Mesenteric fat pad (tissue), 1 donor: ENCODE measurements at places on chromosomes 7 and 10. TPM values are rescaled to one million over a fixed set of nuclear protein-coding genes. Genes with fewer than 3 reads are reported as not detected.

ANKRD61 gene
- 0.45 TPM for total RNA-seq

ACTL6B gene
- total RNA-seq = not detected

VGF gene
- total RNA-seq = 0.22 TPM

GHRHR gene
- total RNA-seq = not detected

RNF32 gene
- not detected for total RNA-seq

CPED1 gene
- 44.4 TPM for total RNA-seq

PLCE1 gene
- 5.7 TPM for total RNA-seq

MNX1 gene
- total RNA-seq = not detected

FERD3L gene
- total RNA-seq = not detected

LEP gene
- total RNA-seq = 784 TPM

ZNF488 gene
- 0.10 TPM for total RNA-seq

OPN1SW gene
- not detected for total RNA-seq

LAMTOR4 gene
- 112 TPM for total RNA-seq

CCDC172 gene
- total RNA-seq = not detected

SUN1 gene
- total RNA-seq = 144 TPM

PON1 gene
- 0.19 TPM for total RNA-seq

PRPS1L1 gene
- total RNA-seq = not detected

CASTOR2 gene
- 25.3 TPM for total RNA-seq

CYP26C1 gene
- total RNA-seq = 0.22 TPM

TFPI2 gene
- 27.9 TPM for total RNA-seq

SDK1 gene
- total RNA-seq = 7.5 TPM

PHKG1 gene
- total RNA-seq = 2.8 TPM

SLC26A5 gene
- total RNA-seq = 0.19 TPM

SLC18A3 gene
- total RNA-seq = not detected

TSPAN12 gene
- total RNA-seq = 7.2 TPM

PCGF6 gene
- total RNA-seq = 11.0 TPM

PRF1 gene
- 4.0 TPM for total RNA-seq

PRKCQ gene
- 0.35 TPM for total RNA-seq

ENO4 gene
- total RNA-seq = 0.45 TPM

CDNF gene
- 1.4 TPM for total RNA-seq

ARHGAP12 gene
- 22.0 TPM for total RNA-seq

ERVW-1 gene
- not detected for total RNA-seq

OPALIN gene
- total RNA-seq = not detected

TLX1 gene
- not detected for total RNA-seq

ZNF727 gene
- 4.1 TPM for total RNA-seq

NPC1L1 gene
- total RNA-seq = 0.29 TPM

BMPER gene
- total RNA-seq = 4.6 TPM

ANXA8L1 gene
- total RNA-seq = not detected

SSC4D gene
- total RNA-seq = 3.7 TPM

SPAM1 gene
- not detected for total RNA-seq

UNC5B gene
- 5.3 TPM for total RNA-seq

PI4K2A gene
- total RNA-seq = 22.3 TPM

HOXA9 gene
- total RNA-seq = 10.4 TPM

LGI1 gene
- total RNA-seq = not detected

CCL24 gene
- total RNA-seq = not detected

ZNF716 gene
- total RNA-seq = not detected

AOAH gene
- 9.4 TPM for total RNA-seq

ASZ1 gene
- not detected for total RNA-seq
